ENCODE measurements at places on chromosomes 6 and 20.

- no peak for DNase-seq
Measured at GRCh38 chr20:4306206-4306605, 290.8 kb upstream of the RNF24 start.

- no peak for DNase-seq
Measured at GRCh38 chr6:13383328-13384163, 55.2 kb upstream of the TBC1D7 start.

GRCh38 chr6:1952740-1953360 lies 292.6 kb downstream of the GMDS start:
- DNase-seq: no peak

- DNase-seq: no peak
Measured at GRCh38 chr6:23213651-23214050, 644.3 kb downstream of the HDGFL1 start.

DNA sequence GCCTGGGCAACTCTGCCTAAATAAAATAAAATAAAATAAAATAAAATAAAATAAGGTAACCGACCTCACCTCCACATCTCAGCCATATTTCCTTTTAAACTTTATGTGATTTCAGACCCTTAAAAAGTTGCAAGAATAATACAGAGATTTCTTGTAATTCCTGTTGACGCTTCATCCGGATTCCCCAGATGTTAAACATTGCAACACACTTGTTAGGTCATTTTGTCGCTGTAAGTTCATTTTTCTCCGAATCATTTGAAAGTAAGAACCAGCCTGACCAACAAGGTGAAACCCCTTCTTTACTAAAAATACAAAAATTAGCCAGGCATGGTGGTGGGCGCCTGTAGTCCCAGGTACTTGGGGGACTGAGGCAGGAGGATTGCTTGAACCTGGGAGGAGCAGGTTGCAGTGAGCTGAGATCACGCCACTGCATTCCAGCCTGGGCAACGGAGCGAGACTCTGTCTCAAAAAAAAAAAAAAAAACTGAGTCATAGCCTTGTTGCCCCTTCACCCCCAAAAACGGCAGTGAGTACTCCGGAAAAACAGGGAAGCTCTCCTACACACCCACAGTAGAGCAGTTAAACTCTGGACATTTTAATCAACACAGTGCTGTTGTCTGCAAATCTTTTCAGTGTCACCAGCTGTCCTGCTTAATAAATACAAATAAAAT lies 5.9 kb downstream of the PYGB start:
- DNase-seq: no peak

GRCh38 chr6:137490006-137490905 lies 3.9 kb downstream of the OLIG3 start:
- no peak for DNase-seq

- peak; percentile 43 for DNase-seq
Measured at GRCh38 chr20:13546497-13547131, 92.1 kb downstream of the TASP1 start.

GRCh38 chr6:114240796-114241195 lies 102.0 kb downstream of the HS3ST5 start:
- no peak for DNase-seq

DNA sequence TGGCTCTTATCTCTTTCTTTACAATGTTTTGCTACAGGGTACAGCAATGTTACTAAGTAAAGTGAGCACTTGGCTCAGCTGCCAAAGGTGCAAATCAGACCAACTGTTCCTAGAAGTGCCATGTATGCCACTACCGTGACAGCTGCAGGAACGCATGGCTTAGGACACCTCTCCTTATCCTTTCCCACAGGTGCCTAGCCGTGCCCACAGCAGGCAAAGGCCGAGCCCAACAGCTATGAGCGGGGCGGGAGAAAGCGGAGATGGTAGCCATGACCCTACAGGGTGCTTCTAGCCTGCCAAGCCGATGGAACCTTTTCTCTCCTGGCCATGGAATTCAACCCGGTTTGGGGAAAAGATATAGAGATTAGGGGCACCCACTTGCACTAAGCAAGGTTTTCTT lies 97.1 kb downstream of the FAXC start:
- DNase-seq: no peak

- DNase-seq: no peak
Measured at GRCh38 chr6:165987483-165988301, 180.0 kb downstream of the TBXT start.

GRCh38 chr6:43972913-43973300 lies 154.3 kb downstream of the MRPL14 start:
- peak; percentile 23 for DNase-seq

DNA sequence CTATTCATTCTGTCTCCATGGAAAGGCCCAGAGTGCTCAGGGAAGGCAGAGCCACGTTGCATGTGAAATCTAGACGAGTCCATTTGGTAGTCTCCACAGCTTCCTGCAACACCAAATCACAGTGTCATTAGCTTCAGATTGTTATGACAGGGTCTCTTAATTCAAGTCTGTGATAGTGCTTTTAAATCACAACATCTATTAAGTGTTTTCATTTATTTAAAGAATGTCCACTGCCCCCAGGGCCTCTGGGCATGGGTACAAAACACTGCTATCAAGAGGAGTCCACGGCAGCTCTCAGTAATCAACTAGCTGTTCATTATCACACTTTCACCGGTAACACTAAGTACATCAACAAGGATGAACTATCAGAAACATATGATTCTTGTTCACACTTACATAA lies 455.9 kb upstream of the JARID2 start:
- no peak for DNase-seq

GRCh38 chr6:96276305-96276704 lies 245.3 kb upstream of the UFL1 start:
- DNase-seq: no peak

DNA sequence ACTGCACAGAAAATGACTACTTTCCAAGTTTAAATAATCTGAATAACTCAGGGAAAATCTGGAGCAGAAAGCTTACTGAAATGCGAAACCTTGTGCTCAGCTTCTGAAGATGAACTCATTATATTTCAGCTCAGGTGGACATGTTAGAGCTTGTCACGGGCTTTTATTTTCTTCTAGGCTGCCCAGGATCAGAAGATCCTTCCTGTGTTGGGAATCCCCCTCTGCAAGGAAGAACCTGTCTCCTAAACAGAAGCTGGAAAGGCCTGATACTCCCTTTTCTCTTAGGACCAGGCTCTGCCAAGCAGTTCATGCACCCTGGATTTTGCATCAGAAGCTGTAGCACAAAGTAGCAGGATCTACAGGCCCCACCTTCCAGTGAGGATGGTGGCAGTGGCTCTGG lies 5.1 kb upstream of the SLC2A12 start:
- DNase-seq: no peak

DNA sequence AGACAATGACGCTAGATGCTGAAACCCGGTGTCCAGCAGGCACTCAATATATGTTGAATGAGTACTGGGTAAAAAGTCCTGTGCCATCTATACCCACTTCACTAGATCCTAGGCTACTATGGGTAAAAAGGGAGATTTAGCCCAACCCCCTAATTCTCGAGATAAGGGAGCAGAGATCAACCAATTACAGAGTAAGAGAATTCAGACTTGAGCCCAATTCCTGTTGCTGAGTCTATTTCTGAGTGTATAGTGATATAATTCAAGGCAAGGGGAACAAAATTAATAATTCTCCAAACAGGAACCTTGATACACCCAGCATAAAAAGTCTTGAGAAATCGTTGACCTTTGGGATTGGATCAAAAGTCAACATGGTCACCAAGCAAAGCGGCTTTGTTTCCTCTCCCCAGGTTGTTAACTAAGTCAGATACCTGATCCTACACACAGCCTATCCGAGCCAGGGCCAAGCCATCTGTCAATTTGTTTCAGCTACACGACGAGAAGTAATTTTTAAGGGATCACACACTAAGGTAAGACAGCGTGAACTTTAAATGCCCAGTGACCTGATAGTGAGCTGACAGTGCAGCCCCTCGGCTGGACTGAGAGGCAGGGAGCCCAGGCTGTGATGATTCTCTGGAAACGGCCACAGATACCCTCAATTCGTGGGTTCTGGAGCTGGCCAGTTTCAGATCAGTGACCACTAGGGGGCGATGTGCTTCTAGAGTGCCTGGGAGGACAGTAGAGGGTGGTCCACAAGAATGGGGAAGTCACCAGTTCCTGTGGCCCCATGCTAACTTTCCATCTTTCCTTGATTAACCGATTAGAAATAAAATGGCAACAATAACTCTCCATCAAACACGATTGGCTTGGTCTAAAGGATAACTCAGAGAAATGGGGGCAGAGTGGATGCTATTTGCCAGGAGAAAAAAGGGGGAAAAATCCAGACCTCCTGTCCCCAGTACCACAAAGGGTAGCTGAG lies 46.2 kb downstream of the SLC22A23 start:
- peak; percentile 54 for DNase-seq

- no peak for DNase-seq
Measured at GRCh38 chr20:10369723-10370090, 64.3 kb downstream of the MKKS start.

DNA sequence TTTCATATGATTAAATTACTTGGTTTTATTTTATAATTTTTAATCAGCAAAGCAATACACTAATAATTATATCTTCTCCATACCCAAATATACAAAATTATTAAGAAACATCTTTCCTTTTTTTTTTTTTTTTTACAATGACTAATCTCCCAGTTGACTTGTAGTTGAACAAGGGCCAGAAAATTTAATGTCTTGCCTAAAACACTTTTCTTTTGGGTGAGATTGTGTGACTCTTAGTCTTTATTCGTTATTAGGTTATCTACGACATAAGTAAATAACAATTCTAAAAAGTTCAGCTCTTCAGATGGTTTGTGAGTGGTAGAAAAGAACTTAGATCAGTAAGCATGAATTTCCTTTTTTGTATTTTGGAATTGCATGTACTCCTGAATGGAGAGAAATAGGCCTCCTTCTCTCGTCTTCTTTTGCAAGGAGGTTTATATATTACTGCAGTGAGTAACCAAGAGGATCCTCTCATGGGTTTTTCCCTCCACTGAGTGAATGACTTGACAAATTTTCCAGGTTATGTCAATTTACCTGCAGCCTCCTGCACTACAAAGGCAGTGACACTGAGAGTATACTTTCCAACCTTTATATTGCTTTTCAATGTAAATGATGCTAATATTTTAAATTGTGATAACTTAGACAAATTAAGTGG lies 364.5 kb upstream of the CITED2 start:
- no peak for DNase-seq

- no peak for DNase-seq
Measured at GRCh38 chr6:28060405-28060804, 20.0 kb upstream of the ZNF165 start.

- DNase-seq: no peak
Measured at GRCh38 chr6:143845033-143845432, 1.9 kb downstream of the LTV1 start.

DNA sequence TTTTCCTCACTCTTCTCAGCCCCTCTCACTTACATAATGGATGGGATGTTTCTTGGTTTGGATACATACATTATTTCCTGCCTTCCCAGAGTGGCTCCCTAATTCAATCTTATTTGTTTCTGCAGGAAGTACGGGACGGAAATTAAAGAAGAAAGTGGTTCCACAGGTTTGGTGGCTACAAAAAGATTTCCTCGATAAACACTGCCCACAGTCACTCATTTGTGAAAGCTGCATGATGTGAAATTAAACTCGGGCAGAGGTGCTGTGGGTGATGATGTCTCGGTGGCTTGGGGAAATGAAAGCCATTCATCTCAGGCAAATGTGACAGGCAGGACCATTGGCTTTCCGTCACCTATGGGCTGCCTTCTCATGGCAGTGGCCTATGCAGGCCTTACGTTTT lies 119.5 kb upstream of the KCNG1 start:
- DNase-seq: no peak

- no peak for DNase-seq
Measured at GRCh38 chr20:62427172-62428001, at the start of gene RBBP8NL. RBBP8NL (minus strand) TSS chr20:62427539; CDS start chr20:62419647, 7,892 bp downstream.

DNA sequence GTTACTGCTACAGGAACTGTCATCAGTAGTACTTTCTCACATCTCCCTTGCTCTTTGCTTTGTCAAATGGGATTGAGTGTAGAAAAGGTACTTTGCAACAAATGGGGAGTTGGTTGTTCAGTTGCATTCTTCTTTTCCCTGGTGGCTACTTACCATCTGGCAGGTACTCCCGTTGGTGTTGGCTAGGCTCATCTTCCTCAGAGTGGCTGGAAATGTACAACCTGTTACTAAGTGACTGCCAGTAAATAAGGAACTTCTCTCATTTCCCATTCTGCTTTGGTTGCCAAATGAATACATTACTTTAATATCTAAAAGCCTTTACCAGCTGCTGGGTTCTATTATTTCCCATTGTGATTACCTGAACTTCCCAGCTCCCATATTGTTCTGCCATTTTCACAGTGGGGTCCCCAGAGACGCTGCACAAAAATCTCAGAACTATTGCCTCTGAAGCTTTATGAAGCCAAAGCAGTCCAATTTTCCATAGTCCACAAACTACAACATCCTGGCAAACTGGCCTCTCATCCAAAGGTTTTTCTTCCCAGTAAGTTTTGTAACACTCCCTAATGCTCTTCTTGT lies 229.7 kb upstream of the HTR1E start:
- DNase-seq: no peak

GRCh38 chr6:34246249-34246562 lies 2.6 kb downstream of the SMIM29 start:
- no peak for DNase-seq

- DNase-seq: no peak
Measured at GRCh38 chr20:57783956-57784837, 74.4 kb upstream of the PMEPA1 start.

DNA sequence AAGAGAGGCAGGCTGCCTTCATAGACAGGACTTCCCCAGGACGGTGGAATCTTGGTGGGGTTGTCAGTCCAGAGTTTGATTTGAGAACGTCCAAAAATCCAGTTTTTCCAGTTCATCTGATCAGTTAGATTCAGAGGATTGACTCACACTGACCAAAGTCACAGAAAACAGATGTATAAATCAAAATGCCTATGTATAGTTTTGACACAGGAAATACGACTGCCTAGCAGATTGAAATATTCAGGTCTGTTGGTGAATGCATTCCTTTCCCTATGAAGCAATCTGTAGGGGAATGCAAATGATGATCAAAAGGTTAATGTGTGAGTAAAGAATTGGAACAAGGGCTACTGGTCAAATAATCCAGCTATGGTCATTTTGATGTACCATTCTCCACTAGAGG lies 29.7 kb upstream of the GFOD1 start:
- DNase-seq: no peak

DNA sequence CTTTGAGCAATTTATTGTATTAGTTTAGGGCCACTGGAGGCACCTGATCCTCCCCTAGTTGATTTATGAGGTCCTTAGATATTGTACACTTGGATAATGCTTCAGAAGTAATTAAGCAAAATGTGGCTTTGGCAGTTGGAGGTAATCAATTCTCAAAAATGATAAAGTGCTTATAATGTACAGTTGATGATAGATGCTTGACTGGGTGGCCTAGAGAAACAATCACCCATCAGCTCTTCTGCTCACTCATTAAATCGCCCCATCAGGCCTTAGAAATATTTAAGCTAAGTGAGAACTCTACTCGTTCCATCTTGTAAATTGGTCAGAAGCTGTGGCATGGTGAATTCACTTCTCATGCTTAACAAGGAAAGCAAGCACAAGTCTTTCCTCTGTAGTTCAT lies 349.9 kb downstream of the SAMD5 start:
- no peak for DNase-seq

Measured in NCI-H1092 treated with DMSO at 0.1 percent for 48 hours (cell line).